ENCODE measurements at places on chromosomes 4 and X.

- DNase-seq: no peak
These were observed 9.3 kb upstream of the SAT1 start for GRCh38 chrX:23773601-23774175.

DNA sequence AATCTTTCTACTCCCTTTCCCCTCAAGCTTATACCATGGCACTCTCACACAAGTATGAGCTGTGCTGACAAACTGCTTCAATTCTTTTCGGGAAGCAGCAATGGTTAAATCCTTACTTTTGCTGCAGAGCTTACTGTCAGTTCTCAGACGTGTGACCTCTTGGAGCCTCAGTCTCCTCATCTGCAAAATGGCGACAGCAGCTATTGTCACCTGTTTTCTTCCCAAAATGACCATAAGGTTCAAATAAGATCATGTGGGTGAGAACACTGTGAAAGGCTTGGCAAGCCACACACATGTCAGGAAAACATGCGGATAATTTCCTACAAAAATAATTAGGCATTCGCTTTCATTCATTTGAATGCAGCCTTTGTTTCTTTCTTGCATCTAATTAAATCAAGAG lies 36.8 kb upstream of the IRF2 start:
- no peak for DNase-seq

GRCh38 chr4:74623041-74623440 lies 171.3 kb downstream of the BTC start:
- no peak for DNase-seq

- DNase-seq: no peak
These were observed 930.1 kb downstream of the ADGRL3 start for GRCh38 chr4:62130230-62130629.

DNA sequence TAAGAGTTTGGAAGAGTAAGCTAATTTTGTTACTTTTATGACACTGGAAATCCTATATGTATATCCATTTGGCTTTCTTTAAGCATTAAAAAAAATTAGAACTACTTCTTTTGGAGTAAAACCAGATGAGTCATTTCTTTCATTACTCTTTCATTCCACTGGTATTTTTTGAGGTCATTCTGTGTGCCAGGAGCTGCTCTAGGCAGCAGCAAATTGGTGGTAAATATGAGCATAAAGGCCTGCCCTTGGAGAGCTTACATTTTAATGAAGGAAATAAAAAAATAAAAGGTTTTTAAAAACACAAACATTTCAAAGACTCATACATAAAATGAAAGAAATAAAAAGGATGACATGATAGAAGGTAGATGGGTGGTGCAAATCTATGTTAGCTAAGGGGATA lies 37.4 kb downstream of the MID1 start:
- DNase-seq: no peak

DNA sequence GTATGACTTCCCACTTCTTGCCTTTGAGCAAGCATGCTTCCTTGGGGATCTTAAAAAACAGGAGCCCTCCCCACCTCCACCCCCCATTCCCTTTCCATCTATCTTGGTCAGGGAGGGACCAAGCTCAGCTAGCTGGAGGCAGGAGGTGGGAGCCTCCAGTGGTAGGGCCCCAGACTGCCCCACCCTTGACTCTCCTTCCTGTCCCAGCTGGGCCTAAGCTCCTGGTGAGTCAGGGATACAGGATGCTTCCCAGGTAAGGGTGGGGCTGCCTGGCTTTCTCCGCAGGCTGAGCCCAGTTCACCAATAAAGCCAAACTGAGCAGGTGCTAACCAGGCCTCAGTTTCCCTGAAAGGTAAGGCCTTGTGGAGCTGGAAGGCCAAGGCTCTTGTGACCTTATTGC lies 15.2 kb downstream of the EFNB1 start:
- no peak for DNase-seq

DNA sequence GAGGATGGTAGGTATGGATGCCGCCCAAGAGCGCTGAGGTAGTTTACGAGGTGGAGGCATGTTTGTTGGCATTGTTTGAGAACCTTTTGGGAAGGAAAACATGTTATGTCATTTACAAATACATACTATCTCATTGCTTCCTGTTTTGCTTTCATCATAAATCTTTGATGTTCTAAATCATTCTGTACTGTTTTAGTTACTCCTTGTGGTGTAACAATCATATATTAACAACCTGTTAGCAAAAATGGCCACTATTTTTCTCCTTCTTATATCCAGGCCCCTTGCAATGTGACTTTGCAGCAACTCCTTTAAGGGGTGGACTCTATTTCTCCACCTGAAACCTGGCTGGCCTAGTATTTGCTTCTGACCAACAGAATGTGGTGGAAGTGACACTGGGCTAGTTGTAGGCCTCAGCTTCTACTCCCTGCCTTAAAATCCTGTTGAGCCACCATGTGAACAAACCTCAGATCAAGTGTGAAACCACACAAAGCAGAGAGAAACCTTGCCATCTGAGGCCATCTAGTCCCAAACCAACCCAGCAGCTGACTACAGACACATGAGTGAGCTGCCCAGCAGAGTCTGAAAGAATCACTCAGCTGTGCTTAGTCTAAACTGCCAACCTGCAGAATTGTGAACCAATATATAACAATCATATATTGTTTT lies 15.8 kb upstream of the CXorf38 start:
- no peak for DNase-seq

- no peak for DNase-seq
These were observed 298.2 kb upstream of the FSTL5 start for GRCh38 chr4:162461952-162462351.

- DNase-seq: no peak
These were observed 909.1 kb downstream of the FAT4 start for GRCh38 chr4:126223784-126224407.

DNA sequence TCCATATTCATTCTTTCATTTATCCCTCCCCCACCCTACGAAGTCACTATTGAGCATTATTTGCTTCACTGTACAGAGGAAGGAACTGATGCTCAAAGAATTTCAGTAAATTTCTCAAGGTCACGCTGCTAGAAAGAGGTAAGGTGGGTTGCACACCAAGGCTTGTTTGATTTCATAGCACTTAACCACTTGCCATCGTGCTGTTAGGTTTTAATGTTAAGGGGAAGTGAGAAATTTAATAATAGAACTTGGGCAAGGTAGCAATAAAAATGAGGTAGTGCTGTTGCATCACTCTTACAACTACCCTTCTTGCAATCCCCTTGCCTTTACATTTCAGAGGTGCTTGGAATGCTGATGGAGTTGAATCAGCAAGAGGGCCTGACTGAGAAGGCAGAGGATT lies 343.1 kb downstream of the MID1IP1 start:
- no peak for DNase-seq

GRCh38 chr4:94634271-94634670 lies 123.5 kb upstream of the BMPR1B start:
- no peak for DNase-seq

GRCh38 chr4:30117433-30117832 lies 602.7 kb upstream of the PCDH7 start:
- DNase-seq: no peak

- DNase-seq: no peak
These were observed 329.3 kb downstream of the GBA3 start for GRCh38 chr4:23022032-23022431.

- DNase-seq: no peak
These were observed 20.1 kb upstream of the CSF2RA start for GRCh38 chrX:1248331-1249061.

DNA sequence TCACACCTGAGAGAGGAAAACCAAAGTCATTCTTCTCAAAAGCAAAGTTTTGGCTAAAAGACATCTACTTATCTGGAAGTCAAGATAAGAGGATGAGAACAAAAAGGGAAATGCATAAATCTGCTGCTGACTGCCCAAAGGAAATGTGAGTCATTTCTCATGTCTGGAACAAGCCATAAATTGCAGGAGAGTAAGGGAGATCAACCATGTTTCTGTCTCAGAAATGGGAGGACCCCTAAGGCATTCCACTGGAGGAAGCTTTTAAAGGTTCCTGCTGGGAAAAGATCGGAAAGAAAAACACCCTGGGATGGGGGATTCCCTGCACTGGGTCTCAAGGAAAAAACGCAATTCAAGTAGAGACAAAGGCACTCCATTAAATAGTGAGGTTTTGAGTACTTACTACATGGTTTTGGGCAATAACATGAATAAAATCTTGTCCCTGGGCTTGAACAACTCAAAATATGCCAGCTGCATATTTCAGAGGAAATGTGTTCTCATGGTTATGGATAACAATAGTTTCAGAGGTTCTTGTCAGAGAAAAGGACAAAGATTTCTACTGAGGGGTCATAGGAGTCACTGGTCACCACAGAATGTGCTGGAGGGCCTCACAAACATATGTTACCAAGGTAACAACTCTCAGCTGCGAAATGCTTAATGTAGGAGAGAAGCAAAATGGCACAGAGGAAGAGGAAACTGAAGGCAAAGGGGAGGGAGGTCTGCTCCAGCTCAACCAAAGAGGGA lies 19.3 kb downstream of the GPR143 start:
- no peak for DNase-seq

DNA sequence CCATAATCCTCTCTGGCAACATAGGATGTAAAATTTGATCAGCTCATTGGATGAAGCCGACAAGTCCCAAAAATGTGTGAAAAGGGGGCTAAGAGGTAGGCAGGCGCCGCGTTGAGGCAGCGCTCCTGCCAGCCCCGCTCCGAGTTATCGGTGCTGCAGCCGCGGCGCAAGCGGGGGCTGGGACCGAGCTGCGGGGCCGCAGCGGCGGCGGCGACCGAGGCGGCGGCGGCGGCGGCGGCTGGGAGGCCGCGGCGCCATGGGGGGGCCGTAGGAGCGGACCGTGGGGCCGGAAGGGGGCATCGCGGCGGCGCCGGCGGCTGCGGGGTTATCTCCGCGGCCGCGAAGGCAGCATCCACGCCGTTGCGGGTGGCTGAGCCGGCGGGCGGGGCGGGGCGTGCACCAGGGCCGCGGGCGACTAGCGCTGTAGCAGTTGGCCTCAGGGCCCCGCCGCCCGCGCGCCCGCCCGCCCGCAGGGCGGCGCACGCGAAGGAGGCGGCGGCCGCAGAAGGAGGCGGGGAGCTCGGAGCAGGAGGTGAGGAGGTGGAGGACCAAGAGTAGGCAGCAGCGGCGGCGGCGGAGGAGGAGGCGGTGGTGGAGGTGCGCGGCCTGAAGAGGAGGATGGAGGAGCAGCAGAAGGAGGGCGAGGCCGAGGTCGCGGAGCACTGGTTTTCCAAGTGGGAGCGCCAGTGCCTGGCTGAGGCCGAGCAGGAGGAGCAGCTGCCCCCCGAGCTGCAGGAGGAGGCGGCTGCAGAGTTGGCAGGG lies 126.0 kb upstream of the CXorf66 start:
- no peak for DNase-seq

- DNase-seq: no peak
These were observed 97.7 kb downstream of the MANBA start for GRCh38 chr4:102663073-102663472.

DNA sequence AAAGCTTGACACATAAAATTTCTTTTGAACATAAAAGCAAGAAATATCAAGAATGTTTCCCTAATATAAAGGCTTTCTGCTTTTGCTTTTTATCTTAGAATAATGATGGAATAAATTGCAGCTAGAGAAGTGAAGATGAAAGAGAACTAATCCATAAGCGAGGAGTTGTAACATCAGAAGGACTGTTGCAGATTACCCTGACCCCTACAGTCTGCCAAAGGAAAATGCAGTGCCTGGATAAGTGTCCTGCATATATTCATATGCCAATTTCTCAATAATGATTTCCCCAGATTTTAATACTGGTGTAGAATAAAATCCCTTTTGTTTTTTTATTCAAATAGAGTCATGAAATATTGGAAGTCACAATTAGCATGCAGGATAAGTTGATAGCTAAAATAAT lies 115.9 kb downstream of the MAGEC2 start:
- DNase-seq: no peak

DNA sequence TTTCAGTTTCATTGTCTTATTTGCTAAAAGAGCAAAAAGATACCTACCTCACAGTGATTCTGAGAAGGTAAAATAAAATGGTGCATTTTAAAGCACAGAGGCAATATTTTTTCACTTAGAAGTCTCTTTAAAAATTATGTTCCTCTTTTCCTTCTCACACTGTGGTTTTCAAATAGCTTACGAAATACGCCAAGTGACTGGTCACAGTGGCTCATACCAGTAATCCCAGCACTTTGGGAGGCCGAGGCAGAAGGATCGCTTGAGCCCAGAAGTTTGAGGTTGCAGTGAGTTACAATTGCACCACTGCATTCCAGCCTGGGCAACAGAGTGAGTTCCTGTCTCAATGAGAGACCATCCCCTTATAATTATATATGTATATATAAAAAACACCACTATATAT lies 372.6 kb downstream of the FBXO8 start:
- DNase-seq: no peak

DNA sequence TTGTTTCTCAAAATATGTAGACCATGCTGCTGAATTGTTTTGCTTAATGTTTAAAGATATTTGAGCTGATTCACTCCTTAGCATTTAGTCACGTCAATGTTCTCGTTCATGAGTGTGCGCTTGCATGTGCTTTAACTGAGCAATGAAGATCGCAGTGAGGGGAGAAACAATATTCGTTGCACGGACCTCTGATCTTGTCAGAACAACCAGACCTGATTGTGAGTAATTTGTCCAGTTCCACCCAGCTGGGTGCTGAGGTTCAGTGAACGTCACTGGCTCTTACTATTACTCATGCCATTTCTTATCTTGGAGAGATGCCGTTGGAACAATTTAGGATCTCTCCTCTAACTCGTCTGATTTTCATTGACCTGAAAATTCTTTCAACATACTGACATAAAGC lies 15.0 kb upstream of the PRKX start:
- DNase-seq: no peak

- no peak for DNase-seq
These were observed 41.6 kb downstream of the PPEF2 start for GRCh38 chr4:75860606-75861005.

- no peak for DNase-seq
These were observed 44.9 kb downstream of the STAP1 start for GRCh38 chr4:67603310-67604028.

- DNase-seq: no peak
These were observed 755.8 kb downstream of the RPA4 start for GRCh38 chrX:97639526-97639925.

DNA sequence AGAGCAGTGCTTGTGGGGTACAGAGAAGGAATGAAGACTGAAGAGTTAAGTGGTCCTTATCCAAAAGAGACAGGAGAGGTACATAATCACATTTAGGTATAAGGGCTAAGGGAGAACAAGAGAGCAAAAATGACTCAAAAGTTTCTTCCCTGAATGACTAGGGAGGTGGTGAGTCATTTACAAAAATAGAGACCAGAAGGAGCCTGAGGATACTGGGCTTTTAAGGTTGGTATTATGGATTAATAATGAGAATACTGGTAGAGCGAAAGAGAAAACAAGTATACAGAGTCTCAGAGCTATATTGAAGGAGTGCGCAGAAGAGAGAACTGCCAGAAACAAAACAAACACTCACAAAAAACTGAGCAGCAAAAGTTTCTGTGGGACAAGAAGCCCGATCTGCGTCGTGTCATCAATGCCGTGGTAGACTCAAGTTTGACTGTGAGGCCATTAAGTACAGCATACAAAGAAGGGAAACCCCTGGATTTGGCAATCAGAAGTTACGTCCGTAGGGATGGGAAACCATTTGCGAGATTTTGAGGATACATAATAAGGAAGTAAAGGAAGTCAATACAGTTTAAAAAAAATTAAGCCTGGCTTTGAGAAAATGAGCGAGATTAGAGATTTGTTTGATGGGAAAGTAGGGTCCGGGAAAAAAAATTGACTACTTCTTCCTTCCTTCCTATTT lies 129.1 kb upstream of the STIM2 start:
- no peak for DNase-seq
